H1 (cell line): ENCODE measurements at places on chromosomes 5 and 9. TPM values are rescaled to one million over a fixed set of nuclear protein-coding genes. Genes with fewer than 3 reads are reported as not detected.

The IER5L gene
- total RNA-seq = 1.0 and 1.2 TPM in 2 replicates

The CA9 gene
- total RNA-seq = 1.3 and 1.4 TPM in 2 replicates

The FKBP15 gene
- 13.8 and 13.9 TPM in 2 replicates for total RNA-seq

- no peak for DNase-seq
- no peaks in the 10 kb centered on the region for H3K36me3 ChIP-seq
- no peak overlapping the region for H3K4me3 ChIP-seq
- H3K4me1 ChIP-seq = no peaks in the 10 kb centered on the region
- H3K27me3 ChIP-seq = no peaks in the 10 kb centered on the region
- H3K27ac ChIP-seq = no peak overlapping the region
Measured at GRCh38 chr5:172486451-172486850, 32.1 kb upstream of the SH3PXD2B start.

DNA sequence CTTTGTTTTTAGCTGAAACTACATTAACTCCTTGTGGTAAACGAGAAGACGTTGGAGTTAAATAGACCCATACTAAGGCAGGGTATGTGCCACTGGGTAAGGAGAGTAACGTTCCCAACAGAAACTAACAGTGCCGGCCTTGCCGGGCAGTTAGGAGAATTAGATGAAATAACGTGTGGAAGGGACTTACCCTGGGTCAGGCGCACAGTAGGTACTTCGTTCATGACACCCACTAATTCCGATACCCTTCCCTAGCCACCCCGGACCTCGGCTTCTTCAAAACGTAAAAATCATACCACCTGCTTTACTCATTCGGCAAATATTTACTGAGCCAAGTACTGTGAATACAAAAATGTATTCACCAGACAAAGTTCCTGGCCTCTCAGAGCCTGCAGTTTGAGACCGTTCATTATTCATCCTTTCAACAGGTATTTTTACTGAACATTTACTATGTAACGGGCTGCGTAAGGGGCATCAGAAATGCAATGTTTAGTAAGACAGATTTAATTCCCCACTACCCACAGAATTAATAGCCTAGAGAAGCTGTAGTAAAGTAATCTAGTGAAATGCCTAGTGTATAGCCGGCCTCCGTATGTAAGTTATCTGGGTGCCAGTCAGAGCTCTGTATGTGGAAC, 3.2 kb upstream of the SMIM23 start:
- DNase-seq = no peak
- no peaks in the 10 kb centered on the region for H3K4me1 ChIP-seq
- no peak overlapping the region for H3K4me3 ChIP-seq
- H3K27ac ChIP-seq = no peak overlapping the region
- H3K27me3 ChIP-seq = no peaks in the 10 kb centered on the region

- no peaks in the 10 kb centered on the region for H3K27me3 ChIP-seq
- no peak for DNase-seq
- H3K4me3 ChIP-seq = no peak overlapping the region
- no peaks in the 10 kb centered on the region for H3K36me3 ChIP-seq
- no peaks in the 10 kb centered on the region for H3K4me1 ChIP-seq
Measured at GRCh38 chr5:169646856-169647255, 9.8 kb downstream of the DOCK2 start.

- H3K4me3 ChIP-seq = no peak overlapping the region
- peaks cover 14% of the 10 kb centered on the region for H3K4me1 ChIP-seq
- no peak overlapping the region for H3K27ac ChIP-seq
- no peaks in the 10 kb centered on the region for H3K27me3 ChIP-seq
Measured at GRCh38 chr9:129958796-129959195, 84.2 kb downstream of the FNBP1 start.

DNA sequence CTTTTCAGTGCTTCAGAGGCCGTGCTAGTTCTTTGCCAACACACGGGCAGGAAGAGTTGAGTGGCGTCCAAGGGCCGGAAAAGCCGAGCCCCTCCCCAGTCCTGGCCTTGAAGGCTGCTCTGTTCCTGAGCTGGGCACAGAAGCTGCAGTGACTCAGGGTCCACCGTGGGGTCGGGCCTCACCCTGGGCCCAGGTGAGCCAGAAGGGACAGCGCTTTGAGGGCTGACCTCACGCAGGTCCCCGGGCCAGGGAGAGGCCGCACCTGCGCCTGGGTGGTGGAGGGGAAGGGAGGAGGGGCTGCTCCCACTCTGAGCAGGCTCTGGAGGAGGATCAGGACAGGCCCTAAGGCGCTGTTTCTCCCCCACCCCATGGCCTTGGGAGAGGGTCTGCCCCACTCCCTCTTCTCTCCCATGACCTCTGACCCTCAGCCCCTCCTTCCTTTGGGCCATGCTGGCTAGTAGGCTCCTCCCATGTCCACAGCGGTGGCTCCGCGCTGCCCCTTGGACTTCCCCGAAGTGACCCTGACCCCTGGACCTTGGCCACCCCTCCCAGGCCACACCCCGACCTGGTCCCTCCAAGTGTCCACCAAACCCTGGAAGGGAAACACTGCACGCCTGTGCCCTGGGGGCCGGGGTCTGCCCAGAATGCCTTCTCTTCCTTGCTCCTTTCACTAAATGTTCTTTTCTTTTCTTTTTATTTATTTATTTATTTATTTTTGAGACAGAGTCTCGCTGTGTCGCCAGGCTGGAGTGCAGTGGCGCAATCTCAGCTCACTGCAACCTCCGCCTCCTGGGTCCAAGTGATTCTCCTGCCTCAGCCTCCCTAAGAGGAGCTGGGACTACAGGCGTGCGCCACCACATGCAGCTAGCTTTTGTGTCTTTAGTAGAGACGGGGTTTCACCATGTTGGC, 19.7 kb upstream of the SLC6A19 start:
- H3K27ac ChIP-seq = no peak overlapping the region
- no peak for DNase-seq
- no peak overlapping the region for H3K4me3 ChIP-seq
- no peaks in the 10 kb centered on the region for H3K4me1 ChIP-seq

DNA sequence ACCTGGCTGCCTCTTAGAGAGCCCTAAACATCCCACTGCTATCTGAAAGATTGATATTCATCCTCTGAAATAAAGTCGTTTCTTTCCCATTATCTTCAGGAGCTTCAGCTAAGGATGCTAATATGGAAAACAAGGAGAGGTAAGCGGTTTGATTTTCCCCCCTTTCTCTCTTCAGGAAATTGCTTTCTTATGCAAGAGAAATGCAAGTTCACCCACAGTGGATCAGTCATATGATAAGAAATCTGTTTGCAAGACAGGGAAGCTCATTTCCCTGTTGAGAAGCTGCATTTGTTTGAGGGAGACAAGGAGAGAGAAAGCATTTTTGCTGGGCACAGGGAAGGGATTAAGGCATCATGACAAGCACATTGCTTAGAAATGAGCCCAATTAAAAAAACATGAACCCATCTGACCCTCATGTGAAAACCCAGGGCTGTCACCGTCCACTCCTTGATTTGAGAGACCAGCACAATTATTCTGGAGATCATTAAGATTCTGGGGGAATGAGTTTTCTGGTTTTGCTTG, 53.7 kb upstream of the BOD1 start:
- peaks cover 9% of the 10 kb centered on the region; the same call in 1 of the 2 replicates for H3K4me1 ChIP-seq
- peak overlapping the region; percentile 28; the same call in 1 of the 2 replicates for H3K27ac ChIP-seq
- peak overlapping the region; percentile 17; the same call in 1 of the 2 replicates for H3K4me3 ChIP-seq
- H3K36me3 ChIP-seq = peaks cover 4% of the 10 kb centered on the region; the same call in 1 of the 2 replicates

- no peak for DNase-seq
- no peak overlapping the region for H3K27ac ChIP-seq
- no peaks in the 10 kb centered on the region; the same call in 1 of the 2 replicates for H3K4me1 ChIP-seq
- H3K27me3 ChIP-seq = no peaks in the 10 kb centered on the region
- no peaks in the 10 kb centered on the region for H3K36me3 ChIP-seq
Measured at GRCh38 chr9:110559869-110560268, 19.7 kb downstream of the SVEP1 start.

- no peak overlapping the region for H3K4me3 ChIP-seq
- H3K27me3 ChIP-seq = peaks cover 1% of the 10 kb centered on the region
- H3K36me3 ChIP-seq = no peaks in the 10 kb centered on the region
- DNase-seq = no peak
- no peak overlapping the region for H3K27ac ChIP-seq
- H3K4me1 ChIP-seq = no peaks in the 10 kb centered on the region
Measured at GRCh38 chr5:42858031-42858643, 46.4 kb upstream of the SELENOP start.

- H3K36me3 ChIP-seq = no peaks in the 10 kb centered on the region
- H3K27ac ChIP-seq = no peak overlapping the region
- H3K4me1 ChIP-seq = no peaks in the 10 kb centered on the region
- DNase-seq = no peak
- no peaks in the 10 kb centered on the region for H3K27me3 ChIP-seq
Measured at GRCh38 chr5:4995014-4995413, 145.1 kb upstream of the ADAMTS16 start.

DNA sequence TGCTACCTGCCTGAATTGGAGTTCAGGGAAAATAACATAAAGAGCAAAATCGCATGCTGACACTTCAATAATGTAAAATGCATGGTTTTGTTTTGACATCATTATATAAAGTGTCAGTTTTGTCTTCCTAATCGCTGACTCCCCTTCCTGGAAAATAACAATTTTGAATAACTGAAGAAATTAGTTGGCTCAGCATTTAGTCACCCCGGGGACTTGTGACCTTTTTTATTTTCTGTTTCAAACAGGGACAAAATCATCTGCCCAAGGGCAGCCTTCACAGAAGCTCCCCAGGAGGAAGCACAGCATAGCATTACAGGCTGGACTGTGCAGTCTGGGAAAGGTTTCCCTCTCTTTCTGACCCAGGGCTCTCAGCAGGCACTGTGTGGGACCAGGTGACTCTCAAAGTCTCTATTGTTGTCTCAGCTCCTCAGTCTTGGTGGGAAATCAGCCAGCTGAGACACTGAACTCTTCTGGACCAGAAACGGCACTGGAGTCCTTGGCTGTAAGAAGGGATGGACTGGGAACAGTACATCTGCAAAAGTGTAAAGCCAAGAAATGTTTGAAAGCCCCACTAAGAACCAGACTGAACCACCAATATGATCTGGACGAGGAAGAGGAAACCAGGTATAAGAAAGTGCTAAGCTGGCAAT, 671.3 kb upstream of the KLF4 start:
- no peak for DNase-seq
- no peaks in the 10 kb centered on the region for H3K27me3 ChIP-seq
